ENCODE measurements at places on chromosomes 11 and 22. TPM values are rescaled to one million over a fixed set of nuclear protein-coding genes. Genes with fewer than 3 reads are reported as not detected.

The OR51B5 gene
- total RNA-seq = 1.2 TPM

The GTPBP1 gene
- 69.5 TPM for total RNA-seq

The IFITM10 gene
- total RNA-seq = 4.9 TPM

The C11orf91 gene
- total RNA-seq = not detected

GRCh38 chr22:25482091-25482760, 82.2 kb upstream of the GRK3 start:
- no peak for DNase-seq

DNA sequence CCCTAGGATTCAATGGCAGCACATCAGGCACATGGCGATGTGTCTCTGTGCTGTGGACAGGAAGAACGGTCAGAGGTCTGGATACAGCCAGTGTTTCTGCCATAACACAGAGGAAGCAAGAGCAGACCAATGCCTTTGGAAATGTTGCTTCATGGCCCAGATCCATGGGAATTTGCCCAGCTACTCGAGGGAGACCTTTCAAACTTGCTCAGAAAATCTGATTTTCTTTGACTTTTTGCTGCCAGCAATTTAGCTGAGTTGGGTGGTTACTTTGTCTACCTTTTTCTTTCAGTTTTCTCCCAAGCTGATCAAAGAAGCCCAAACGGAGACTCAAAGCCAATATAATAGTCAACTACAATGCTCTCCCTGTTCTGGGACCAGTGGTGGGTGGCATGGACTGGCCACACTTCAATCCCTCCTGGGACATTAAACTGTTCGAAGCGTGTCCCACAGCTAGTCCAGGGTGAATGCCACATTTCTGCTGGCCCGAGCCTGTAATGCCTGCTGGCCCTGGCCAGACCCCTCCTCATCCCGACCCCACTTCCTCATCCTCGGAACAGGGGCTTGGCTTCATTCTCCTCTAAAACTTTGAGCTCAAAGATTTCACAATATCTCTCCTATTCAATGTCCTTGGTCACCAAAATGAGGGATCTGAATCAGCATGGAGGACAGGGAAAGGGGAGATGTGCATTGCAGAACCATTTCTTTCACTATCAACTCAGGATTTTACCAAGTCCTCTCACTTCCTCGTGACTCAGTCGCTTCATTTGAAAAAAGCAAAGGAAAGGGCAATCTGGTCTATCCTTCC, 93.3 kb downstream of the ABTB2 start:
- DNase-seq = no peak

- DNase-seq = no peak
Observed at GRCh38 chr22:43464809-43465208, 53.0 kb downstream of the MPPED1 start.

DNA sequence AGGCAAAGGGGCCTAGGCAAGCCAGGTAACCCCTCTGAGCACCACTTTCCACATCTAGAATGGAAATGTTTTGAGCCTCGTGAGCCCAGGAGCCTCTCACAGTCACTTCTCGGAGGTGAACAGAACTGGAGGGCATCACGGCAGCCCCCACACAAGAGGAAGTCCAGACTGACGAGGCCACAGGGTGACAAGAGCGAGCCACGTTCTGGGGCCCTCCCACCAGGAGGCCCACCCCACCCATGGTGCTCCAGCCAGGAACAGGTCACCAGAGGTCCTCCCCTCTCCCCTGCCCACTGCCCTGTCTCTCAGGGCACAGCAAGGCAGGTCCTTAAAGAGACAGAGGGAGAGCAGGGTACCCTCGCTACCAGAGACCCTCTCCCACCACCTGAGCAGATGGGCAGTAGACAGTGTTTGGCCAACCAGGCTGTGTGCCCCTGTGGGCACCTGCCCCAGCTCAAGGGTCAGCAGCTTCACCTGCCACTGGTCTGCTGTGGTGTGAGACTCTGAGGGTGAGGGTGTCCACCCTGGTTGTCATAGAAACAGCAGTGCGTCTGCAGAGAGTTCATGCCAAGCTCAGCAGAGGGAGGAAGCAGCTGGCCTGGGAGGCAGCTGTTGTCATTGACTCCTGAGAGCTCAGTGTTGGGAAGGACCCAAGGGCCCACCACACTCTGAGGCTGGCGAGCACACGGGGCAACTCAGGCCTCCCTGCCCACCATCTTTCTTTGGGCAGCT, 31.4 kb downstream of the RSPH14 start:
- no peak for DNase-seq

DNA sequence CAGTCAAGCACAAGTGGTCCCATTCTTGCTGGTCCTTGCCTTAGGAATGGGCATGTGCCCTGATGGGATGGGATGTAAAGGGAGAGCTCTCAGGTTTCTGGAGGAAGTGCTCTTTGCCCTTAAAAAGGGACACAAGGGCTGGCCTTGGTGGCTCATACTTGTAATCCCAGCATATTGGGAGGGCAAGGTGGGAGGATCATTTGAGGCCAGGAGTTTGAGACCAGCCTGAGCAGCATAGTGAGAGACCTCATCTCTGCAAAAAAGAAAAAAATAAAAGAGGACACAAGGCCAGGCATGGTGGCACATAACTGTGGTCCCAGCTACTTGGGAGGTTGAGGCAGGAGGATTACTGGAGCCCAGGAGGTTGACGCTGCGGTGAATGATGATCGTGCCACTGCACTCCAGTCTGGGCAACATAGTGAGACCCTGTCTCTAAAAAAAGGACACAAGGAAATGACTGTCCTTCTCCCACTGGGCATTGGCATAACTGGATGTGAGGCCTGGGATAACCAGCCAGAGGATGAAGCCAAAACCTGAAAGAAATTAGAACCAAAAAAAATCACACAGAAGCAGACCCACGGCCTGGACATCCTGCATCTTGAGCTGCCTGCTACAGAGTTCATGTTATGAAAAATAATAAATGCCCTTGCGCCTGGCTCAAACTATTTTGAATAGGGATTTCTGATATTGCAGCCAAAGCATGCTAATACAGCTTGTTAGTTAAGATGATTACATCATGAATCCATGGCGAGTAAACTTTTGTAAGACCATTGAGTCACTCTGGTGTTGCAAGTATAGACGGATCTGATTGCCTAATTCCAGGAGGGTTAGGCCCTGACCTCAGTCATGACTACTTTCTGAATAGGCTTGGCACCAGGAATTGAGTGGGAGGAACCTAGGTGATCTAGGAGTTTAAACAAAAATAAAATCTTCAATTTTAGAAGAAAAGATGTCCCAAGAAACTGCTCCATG, 12.9 kb upstream of the CRKL start:
- DNase-seq = no peak

DNA sequence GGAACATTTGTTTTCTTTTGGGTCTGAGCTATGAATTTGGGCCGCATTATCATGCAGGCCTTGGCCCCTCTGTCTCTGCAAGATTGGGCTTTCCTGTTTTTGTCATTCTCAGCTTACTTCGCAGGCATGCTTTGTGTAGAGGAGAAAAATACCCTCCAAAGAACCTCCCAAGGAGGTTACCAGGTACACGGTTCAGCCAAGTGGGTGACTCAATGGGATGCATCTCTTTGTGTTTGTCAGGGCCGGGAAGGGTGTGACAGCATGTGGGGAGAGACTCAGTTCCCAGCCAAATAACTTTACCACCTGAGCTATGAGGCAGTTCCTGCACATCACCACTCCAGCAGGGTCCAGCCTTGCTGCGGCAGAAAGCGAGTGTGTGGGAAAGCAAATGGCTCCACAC, 47.8 kb upstream of the CLDN5 start:
- DNase-seq = no peak

Measured in vagina (tissue), 2 donors.